Activated T-cell treated with anti-CD3 and anti-CD28 coated beads, Interleukin-2, amount 50 U/mL, for 72 hours (primary cell): ENCODE measurements at places on chromosomes 5 and 9. TPM values are rescaled to one million over a fixed set of nuclear protein-coding genes. Genes with fewer than 3 reads are reported as not detected.
A peak's percentile ranks its signal among the peaks of the same experiment; 100 is the strongest.

DNA sequence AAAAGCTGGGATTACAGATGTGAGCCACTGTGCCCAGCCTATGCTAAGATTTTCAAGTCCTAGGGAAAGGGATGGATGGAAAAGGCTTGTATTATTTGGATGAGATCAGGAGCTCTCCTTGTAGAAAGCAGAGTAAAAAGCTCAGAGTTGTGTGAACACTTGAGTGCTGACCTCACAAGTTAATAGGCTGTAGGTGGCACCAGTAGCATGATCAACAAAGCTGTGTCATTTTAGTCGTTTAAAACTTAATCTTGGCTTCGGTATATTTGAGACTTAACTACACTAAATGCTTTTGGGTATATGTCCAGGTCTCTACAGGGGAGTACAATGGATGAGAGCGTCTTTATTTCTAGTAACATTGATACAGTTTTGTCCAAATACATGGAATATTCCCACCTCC lies 264.2 kb downstream of the TMEM38B start:
- H3K36me3 ChIP-seq, result no peaks in the 10 kb centered on the region
- H3K27ac ChIP-seq, result no peak overlapping the region
- H3K27me3 ChIP-seq, result no peaks in the 10 kb centered on the region
- no peak overlapping the region for H3K4me3 ChIP-seq
- DNase-seq, result no peak

- peaks cover 10% of the 10 kb centered on the region for H3K4me1 ChIP-seq
- H3K4me3 ChIP-seq, result no peak overlapping the region
Measured at GRCh38 chr9:15178631-15179030, 128.4 kb downstream of the TTC39B start.

DNA sequence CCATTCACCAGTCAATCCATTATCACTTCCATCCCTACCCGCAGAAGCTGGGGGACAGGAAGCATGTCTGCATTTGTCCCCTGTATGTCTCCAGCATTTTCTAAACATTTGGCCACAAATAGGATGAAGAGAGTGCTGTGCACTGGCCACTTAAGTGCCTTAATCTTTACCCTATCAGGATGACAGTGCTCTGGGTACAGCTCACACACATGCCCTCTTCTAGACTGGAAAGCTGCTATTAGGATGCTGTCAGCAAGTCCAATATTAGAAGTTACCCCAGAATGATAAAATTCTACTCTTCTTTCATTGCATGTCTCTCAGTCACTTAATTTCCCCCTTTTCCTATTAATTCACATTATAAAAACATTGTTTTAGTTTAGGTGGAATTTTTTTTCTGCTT lies 168.4 kb downstream of the RASEF start:
- H3K27me3 ChIP-seq, result no peaks in the 10 kb centered on the region
- H3K36me3 ChIP-seq, result no peaks in the 10 kb centered on the region
- H3K27ac ChIP-seq, result no peak overlapping the region
- H3K4me3 ChIP-seq, result no peak overlapping the region

DNA sequence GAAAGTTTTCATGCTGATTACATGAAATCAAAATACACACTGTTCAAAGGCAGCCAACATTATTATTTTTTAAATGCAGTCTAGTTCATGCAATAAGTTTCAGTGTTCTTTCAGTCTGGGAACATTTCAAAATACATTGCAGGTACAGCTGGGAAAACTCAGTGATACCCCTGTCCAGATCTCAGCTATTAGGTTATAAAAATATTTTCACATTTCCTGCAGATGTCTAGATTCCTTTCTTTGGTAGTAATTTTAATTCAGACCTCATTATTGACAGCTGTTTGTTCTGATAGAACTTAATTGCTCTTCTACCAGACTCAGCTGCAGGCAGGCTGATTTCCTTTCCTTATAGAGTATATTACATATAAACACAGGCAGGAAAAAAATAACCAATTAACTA lies 556.8 kb upstream of the DMAC1 start:
- H3K4me1 ChIP-seq, result no peaks in the 10 kb centered on the region
- H3K27me3 ChIP-seq, result no peaks in the 10 kb centered on the region
- H3K36me3 ChIP-seq, result no peaks in the 10 kb centered on the region

GRCh38 chr5:135139381-135140134 lies 105.5 kb upstream of the PITX1 start:
- no peaks in the 10 kb centered on the region for H3K36me3 ChIP-seq
- H3K4me1 ChIP-seq, result no peaks in the 10 kb centered on the region
- no peak overlapping the region for H3K27ac ChIP-seq
- H3K27me3 ChIP-seq, result no peaks in the 10 kb centered on the region
- DNase-seq, result no peak
- H3K4me3 ChIP-seq, result no peak overlapping the region

- no peak overlapping the region for H3K27ac ChIP-seq
- H3K36me3 ChIP-seq, result no peaks in the 10 kb centered on the region
- H3K4me1 ChIP-seq, result no peaks in the 10 kb centered on the region
- H3K4me3 ChIP-seq, result no peak overlapping the region
Measured at GRCh38 chr5:174575043-174575442, 149.3 kb upstream of the MSX2 start.

GRCh38 chr9:72353455-72354116 lies 11.4 kb downstream of the ZFAND5 start:
- no peaks in the 10 kb centered on the region for H3K27me3 ChIP-seq
- H3K4me3 ChIP-seq, result no peak overlapping the region
- peak overlapping the region; percentile 38 for H3K27ac ChIP-seq
- no peak for DNase-seq

- no peaks in the 10 kb centered on the region for H3K36me3 ChIP-seq
- no peaks in the 10 kb centered on the region for H3K4me1 ChIP-seq
- no peak overlapping the region for H3K4me3 ChIP-seq
- DNase-seq, result no peak
- H3K27ac ChIP-seq, result peak overlapping the region; percentile 34
Measured at GRCh38 chr5:111472579-111472978, 39.8 kb downstream of the STARD4 start.

- no peak for DNase-seq
- no peak overlapping the region for H3K27ac ChIP-seq
Measured at GRCh38 chr5:134492568-134492967, 32.9 kb upstream of the JADE2 start.

GRCh38 chr9:117247266-117247665 lies 167.6 kb downstream of the ASTN2 start:
- no peak overlapping the region for H3K4me3 ChIP-seq
- DNase-seq, result no peak
- no peaks in the 10 kb centered on the region for H3K27me3 ChIP-seq
- no peak overlapping the region for H3K27ac ChIP-seq
- H3K4me1 ChIP-seq, result no peaks in the 10 kb centered on the region

GRCh38 chr5:79107020-79107796 lies 4.4 kb upstream of the BHMT start:
- DNase-seq, result no peak
- no peaks in the 10 kb centered on the region for H3K36me3 ChIP-seq
- H3K27ac ChIP-seq, result no peak overlapping the region
- H3K4me1 ChIP-seq, result no peaks in the 10 kb centered on the region
- peaks cover 66% of the 10 kb centered on the region for H3K27me3 ChIP-seq

DNA sequence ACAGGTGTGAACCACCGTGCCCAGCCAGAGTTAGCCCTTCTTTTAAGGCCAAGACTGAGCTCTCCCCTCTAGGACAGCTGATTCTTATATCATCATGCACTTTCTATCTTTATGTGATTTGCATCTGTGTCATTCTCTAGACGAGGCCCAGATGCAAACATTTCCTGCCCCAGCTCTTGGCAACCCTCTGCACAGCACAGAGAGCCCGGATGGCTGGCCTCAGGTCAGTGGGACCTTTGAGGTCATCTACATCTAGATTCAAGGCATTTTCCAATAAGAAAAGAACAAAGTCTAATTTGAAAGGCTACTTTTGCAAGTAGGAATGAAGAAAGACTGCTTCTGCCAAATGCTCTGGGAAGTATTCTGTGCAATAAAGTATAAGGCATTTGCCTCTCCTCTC lies 109.0 kb upstream of the DAB2 start:
- H3K4me3 ChIP-seq, result no peak overlapping the region
- H3K4me1 ChIP-seq, result no peaks in the 10 kb centered on the region
- peaks cover 14% of the 10 kb centered on the region for H3K27me3 ChIP-seq
- H3K36me3 ChIP-seq, result no peaks in the 10 kb centered on the region
- no peak for DNase-seq
- no peak overlapping the region for H3K27ac ChIP-seq

DNA sequence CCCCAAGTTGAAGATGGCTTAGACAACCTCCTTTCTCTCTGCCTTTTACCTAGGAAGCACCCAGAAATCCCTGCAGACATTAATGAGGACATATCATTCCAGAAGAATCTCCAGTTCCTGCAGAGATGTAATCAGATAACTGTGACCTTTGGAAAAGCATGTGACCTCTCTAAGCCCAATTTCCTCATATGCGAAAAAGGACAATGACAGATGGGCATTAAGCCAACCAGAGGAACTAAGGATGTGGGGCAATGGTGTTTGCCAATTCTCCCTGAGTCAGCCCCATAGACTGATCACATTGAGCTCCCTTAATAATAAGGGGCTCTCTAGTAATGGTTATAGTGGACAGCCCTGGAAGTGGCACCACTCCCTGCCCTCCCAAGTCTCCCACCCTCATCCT lies 10.1 kb upstream of the FOXI1 start:
- no peaks in the 10 kb centered on the region for H3K4me1 ChIP-seq
- no peaks in the 10 kb centered on the region for H3K36me3 ChIP-seq

DNA sequence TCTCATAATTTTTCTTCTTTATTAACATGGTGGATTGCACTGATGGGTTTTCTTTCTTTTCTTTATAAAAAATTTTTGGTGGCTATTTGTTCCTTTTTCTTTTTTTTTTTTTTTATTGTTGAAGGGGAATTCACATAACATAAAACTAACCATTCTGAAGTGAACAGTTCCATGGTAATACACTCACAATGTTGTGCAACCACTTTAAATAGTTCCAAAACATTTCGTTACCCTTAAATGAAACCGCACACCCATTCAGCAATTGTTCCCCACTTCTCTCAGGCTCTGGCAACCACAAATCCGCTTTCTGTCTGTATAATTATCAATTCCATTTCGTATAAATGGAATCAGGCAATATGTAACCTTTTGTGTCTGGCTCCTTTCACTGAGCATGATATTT lies 11.7 kb upstream of the SETX start:
- DNase-seq, result no peak
- no peak overlapping the region for H3K4me3 ChIP-seq
- no peaks in the 10 kb centered on the region for H3K4me1 ChIP-seq
- no peaks in the 10 kb centered on the region for H3K27me3 ChIP-seq
- no peak overlapping the region for H3K27ac ChIP-seq

DNA sequence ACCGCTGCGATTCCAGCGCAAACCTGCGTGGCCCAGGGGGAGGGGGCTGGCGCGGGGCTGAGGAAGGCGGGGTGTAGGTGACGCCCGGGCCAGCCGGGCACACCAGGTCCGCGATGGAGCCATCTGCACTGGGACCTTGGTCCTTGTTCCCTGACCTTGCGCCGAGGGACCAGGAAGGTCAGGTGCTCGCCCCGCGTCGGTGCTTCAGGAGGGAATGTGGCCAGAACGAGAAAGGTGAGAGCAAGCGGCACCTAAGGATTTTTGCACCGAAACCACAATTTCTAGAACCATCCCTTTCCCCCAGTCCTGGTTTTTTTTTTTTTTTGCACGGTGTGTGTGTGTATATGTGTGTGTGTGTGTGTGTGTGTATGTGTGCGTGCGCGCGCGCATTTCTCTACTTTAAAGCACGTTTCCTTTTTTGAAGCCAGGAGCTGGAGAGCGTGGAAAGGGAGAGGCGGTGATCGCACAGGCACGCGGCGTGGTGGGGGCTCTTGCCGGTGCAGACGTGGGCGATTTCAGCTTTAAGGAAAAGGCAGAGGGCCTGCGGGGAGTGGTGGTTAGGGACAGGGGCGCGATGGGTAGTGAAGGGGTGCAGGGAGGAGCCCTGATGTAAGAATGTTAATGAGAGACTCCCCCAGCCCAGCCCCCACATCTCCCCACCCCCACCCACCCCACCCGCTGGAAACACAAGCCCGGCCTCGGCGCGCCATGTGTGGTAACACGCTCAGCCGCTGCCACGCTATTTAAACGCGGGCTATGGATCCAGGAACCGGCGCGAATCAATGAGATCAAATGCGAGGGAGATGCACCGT lies at the start of gene NPR3:
TSS of gene NPR3 (plus strand) at position 772 of the 812 bp plus-strand sequence. CDS start 456 bp downstream, outside the sequence.
- H3K4me3 ChIP-seq, result peak within 1 kb of the TSS; percentile 76
- H3K4me1 ChIP-seq, result peaks cover 43% of the 10 kb centered on the region
- DNase-seq, result no peak
- H3K36me3 ChIP-seq, result no peaks in the 10 kb centered on the region

DNA sequence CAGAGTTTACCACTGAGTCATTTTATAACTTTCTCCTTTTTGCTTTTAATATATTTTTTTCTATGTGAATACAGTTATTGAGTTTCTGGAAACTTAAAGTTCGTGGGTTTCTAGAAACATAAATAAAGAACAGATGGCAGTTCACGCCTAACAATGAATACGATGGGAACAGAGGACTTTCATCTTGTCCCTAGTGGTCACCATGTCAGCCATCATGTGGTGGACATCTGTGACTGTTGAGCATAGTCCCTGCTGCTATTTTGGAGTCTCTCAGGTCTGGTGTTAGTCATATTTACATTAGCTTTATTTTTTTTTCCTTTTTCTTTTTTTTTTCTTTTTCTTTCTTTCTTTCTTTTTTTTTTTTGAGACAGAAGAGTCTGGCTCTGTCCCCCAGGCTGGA lies 85.3 kb downstream of the XRCC4 start:
- H3K4me3 ChIP-seq, result no peak overlapping the region
- no peaks in the 10 kb centered on the region for H3K36me3 ChIP-seq

GRCh38 chr5:73160239-73160671 lies 12.7 kb upstream of the TMEM174 start:
- H3K4me1 ChIP-seq, result peaks cover 25% of the 10 kb centered on the region
- H3K27me3 ChIP-seq, result peaks cover 85% of the 10 kb centered on the region
- DNase-seq, result peak; percentile 83
- H3K27ac ChIP-seq, result peak overlapping the region; percentile 33
- no peaks in the 10 kb centered on the region for H3K36me3 ChIP-seq

GRCh38 chr5:55864606-55865541 lies 13.7 kb downstream of the IL31RA start:
- no peaks in the 10 kb centered on the region for H3K27me3 ChIP-seq
- no peak for DNase-seq
- H3K4me1 ChIP-seq, result peaks cover 22% of the 10 kb centered on the region
- peaks cover 2% of the 10 kb centered on the region for H3K36me3 ChIP-seq
- no peak overlapping the region for H3K27ac ChIP-seq

GRCh38 chr5:167786871-167787578 lies 504.4 kb upstream of the WWC1 start:
- H3K27me3 ChIP-seq, result no peaks in the 10 kb centered on the region
- H3K4me3 ChIP-seq, result no peak overlapping the region
- H3K36me3 ChIP-seq, result no peaks in the 10 kb centered on the region
- H3K4me1 ChIP-seq, result no peaks in the 10 kb centered on the region
- no peak for DNase-seq

- no peaks in the 10 kb centered on the region for H3K27me3 ChIP-seq
- H3K36me3 ChIP-seq, result peaks cover 1% of the 10 kb centered on the region
- no peak for DNase-seq
- no peak overlapping the region for H3K4me3 ChIP-seq
- H3K27ac ChIP-seq, result no peak overlapping the region
- H3K4me1 ChIP-seq, result peaks cover 42% of the 10 kb centered on the region
Measured at GRCh38 chr5:138981131-138981530, 106.0 kb upstream of the LRRTM2 start.

GRCh38 chr9:127277099-127277498 lies 12.5 kb downstream of the GARNL3 start:
- H3K4me3 ChIP-seq, result no peak overlapping the region
- peaks cover 18% of the 10 kb centered on the region for H3K4me1 ChIP-seq
- peaks cover 30% of the 10 kb centered on the region for H3K27me3 ChIP-seq
- H3K36me3 ChIP-seq, result no peaks in the 10 kb centered on the region
- H3K27ac ChIP-seq, result no peak overlapping the region

Gene CREB3
- 30.7 TPM for total RNA-seq

Gene GNA14
- total RNA-seq, result not detected

Gene TMC1
- total RNA-seq, result 0.43 TPM

Gene KCNV2
- not detected for total RNA-seq

Gene AQP7
- total RNA-seq, result not detected

Gene AKNA
- total RNA-seq, result 246 TPM

Gene PAX5
- total RNA-seq, result 2.2 TPM

Gene EQTN
- not detected for total RNA-seq

Gene FBLL1
- 1.6 TPM for total RNA-seq

Gene KIF4B
- total RNA-seq, result not detected

Gene BSPRY
- total RNA-seq, result 20.2 TPM
